Mesendoderm (in vitro differentiated cells): ENCODE measurements at places on chromosomes 16 and 17.

GRCh38 chr17:2025622-2026309 lies 632 bp upstream of the RTN4RL1 start:
- peak; percentile 70 for DNase-seq

GRCh38 chr17:62392908-62393307 lies 12.6 kb downstream of the EFCAB3 start:
- no peak for DNase-seq

DNA sequence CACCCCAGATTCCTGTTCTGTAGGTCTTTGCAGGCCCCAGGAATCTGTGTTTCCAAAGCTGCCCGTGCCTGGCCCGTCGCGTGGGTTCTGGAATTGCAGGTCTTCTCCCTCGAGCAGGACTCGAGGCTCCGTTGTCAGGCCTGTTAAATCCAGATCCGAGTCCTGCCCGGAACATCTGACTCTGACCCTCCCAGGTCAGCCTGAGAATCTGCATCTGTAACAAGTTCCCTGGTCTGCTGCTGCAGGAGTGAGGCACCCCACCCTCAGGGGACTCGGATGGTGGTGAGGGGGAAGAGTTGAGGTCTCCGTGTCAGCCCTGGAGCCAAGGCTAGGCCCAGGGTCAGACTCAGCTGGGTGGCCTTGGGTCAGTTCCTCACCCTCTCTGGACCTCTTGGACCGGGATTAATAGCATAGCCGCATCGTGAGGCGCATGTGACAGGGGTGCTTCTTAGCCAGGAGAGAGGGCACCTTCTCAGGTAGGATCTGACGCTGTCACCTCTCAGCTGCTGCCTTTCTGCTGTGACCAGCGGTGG lies 8.8 kb downstream of the SPIRE2 start:
- DNase-seq, result no peak

DNA sequence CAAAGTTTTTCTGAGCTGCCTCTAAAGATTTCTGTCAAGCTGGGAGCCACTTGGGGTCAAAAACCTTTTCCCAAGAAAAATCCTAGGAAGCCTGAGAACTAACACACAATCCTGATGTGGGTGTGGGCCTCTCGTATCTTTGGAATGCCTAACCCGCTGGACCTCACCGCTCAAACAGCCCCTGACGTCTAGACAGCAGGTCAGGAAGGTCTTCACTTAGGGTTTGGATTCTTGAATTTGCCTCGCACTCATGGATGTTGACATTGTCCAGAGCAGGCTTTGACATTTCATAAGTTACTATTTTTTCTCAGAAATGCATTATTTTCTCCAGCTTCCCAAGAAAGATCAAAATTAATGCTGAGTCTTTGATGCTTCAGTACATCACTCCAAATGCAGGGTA lies 18.9 kb downstream of the TEX2 start:
- peak; percentile 63 for DNase-seq

- DNase-seq, result no peak
Measured at GRCh38 chr16:78060809-78061208, 38.5 kb downstream of the CLEC3A start.

GRCh38 chr17:66240013-66240412 lies 10.8 kb upstream of the APOH start:
- no peak for DNase-seq
